T-helper 2 cell (primary cell): ENCODE measurements at places on chromosomes 4 and X.

GRCh38 chr4:64489628-64490027 is 80.4 kb upstream of the TECRL start:
- DNase-seq, result no peak

- no peak for DNase-seq
Observed at GRCh38 chr4:5186271-5187064, 135.2 kb downstream of the STK32B start.

DNA sequence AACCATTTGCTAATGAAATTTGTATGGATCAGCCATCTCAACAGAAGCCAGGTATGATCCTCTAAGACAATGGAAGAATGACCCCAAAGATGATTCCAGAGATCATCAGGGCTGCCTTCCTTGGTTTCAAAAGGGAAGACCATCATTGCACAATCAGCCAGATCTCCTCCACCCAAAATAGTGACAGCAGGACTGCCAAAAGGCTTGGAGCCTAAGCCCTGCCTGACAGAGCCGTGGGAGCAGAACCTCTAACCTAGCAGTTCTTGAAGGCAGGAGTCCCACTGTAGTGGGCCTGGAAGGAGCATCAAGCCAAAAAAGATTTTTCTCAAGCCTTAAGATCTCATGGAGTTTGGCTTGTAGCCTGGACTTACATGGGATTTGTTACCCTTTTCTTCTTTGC is 226.0 kb downstream of the RASL11B start:
- DNase-seq, result no peak

DNA sequence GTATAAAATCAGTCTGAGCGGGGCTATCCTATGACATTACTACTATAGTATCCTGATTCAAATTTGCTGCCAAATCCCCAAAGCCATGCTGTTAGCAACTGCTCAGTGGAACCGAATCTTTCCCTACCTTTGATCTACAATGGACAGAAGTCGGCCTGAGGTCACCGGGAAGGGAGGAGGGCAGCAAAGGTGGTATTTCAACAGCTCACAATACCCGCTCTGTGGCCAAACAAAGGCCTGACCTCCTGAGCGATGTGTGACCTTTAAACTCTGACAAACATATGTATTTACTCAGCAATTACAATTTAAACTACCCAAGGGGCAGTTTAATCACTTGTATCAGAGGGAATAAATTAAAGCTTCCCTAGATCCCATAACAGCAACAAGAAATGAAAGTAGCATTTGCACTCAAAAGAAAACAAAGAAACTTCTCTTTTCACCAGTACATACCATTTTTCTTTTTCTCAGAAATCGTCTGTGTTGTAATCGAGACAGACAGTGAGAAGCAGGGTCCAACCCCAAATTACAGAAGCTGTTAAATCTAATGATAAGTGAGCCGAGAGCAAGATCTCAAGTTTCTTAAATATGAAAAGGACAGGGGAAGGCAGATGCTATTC is 11.6 kb upstream of the TMEM128 start:
- no peak for DNase-seq

- no peak for DNase-seq
Observed at GRCh38 chr4:153529646-153530045, 63.5 kb downstream of the TMEM131L start.
